ENCODE measurements at places on chromosomes 2 and 18.

GRCh38 chr2:130911482-130911881 is 74.8 kb downstream of the ARHGEF4 start:
- DNase-seq, result no peak

DNA sequence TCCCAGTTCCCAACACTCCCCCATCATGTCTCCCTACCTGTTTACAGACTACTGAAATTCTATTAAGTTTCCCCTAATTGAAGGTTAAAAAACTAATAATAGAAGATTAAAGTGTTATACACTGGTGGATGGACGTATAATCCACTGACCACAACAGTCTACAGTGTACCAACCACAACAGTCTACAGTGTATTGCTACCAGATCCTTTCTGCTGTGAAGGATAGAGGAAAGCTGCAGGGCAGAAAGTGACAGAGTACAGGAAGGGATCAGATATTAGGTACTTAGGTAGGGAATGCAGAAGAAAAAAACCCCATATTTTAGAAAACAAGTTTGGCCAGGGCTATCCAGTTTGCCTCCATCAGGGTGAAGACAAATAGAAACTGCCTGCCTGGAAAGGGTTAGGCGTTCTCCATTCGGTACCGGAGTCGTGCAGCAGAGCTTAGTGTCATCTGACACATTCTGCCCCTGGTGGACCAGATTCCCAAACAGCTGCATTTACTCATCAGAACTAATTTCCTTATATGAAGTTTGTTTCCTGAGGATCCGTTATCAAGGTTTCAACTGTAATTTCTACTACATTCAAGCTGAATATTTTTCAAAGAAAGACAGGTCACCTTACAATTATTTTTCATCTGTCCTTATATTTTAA is 49.9 kb downstream of the KLF7 start:
- DNase-seq, result no peak

- DNase-seq, result no peak
Measured at GRCh38 chr18:54828986-54829385, 709 bp downstream of the RAB27B start.

DNA sequence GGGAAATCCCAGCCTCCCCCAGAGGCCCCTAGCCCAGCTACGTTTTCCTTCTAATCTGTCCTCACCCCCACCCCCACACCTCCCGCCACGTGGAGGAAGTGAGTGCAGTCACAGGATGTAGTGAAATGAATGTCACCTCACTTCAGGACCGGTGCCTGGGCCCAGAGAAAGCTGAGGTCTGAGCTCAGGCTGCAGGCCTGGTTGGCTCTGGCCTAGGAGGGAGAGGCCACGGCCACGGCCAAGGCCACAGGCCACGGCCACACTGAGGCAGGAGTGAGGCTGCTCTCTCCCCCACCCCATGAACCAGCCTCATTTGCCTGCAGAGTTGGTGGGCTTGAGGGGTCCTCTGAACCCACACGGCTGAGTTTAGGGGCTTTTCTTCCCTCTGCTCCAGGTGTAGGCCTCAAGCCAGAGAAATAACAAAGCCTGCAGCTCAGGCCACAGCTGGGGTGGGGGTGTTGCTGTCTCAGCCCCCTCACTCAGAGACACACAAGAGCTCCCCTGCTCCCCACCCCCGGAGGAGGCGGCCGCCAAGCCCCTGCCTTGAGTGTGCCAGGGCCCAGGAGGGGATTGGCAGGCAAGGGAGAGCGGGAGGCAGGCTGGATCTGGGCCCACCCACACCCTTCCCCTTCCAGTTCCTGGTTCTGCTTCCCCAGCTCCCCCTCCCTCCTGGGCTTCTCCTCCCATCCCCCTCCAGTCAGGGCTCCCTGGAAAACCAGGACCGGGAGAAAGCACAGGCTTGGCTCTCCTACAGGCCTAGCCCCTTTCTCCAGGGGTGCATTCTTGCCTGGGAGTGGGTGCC is 27.0 kb downstream of the DNMT3A start:
- no peak for DNase-seq

- DNase-seq, result no peak
Measured at GRCh38 chr2:214450118-214450894, 39.5 kb downstream of the VWC2L start.

DNA sequence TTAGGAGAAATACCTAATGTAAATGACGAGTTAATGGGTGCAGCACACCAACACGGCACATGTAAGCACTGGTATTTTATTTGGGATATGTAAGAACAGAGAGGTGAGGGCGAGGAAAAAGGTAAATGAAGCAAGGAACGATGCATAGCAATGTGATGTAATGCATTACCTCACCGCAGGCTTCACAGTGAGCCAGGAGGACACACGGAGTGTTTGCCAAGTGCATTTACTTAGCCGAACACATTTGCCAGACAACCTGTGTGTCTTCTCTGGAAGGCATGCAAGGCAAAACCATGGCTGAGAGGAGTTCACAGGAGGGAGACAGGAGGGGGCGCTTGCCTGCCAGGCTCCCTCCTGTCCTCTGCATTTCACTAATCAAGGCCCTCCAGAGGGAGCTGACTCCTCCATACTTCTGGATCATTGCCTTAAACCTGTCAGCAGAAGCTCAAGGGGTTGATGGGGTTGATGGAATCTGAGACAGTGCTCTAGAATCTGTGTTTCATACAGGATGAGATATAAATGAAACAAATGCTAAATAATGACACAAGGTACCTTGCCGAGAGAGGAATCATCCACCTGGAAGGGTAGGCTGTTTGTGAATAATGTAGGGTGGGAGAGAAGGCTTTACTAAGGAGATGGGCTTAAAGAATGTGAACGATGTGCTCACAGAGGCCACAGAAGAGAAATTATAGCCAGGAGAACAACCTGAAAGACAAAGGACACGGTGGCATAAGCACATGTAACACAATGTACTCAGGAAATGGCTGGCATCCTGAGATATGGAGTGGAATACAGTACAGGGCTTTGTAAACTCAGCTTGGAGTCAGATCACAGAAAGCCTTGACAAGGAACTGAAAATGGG is 9.1 kb upstream of the TPRKB start:
- DNase-seq, result no peak

GRCh38 chr2:167471332-167471731 is 583.1 kb downstream of the XIRP2 start:
- DNase-seq, result no peak

DNA sequence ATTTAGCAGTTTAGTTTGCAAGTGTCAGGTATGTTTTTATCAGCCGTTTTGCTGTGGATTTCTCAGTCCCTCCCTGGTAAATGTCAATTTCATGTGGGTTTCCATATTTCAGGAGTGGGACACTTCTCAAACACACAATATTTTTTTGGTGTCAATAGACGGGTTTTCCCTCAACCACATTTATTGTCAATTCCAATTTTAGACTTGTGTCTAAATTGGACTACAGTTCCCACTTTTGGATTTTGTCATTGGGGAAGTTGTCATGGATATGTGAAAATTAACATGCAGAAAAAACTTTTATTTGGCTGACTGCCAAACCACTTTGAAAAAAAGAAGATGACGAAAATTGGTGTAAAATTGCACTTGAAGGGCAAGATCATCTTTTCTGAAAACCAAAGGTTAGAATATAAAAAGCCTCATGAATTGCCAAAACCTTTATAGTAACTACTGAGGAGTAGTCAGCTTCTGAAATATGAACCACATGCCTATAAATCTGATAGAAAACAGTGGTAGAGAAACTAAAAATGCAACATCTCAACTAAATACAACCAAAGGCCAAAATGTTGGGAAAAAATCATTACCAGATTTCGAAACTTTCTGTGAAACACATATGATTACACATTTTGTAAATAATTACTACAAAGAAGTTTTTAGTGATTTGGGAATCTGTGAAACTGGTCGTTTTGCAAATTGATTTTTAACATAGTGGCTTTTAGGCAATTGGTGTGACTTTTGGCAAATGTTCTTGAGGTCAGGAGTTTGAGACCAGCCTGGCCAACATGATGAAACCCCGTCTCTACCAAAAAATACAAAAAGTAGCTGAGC is 106.4 kb downstream of the BCL2L11 start:
- no peak for DNase-seq

DNA sequence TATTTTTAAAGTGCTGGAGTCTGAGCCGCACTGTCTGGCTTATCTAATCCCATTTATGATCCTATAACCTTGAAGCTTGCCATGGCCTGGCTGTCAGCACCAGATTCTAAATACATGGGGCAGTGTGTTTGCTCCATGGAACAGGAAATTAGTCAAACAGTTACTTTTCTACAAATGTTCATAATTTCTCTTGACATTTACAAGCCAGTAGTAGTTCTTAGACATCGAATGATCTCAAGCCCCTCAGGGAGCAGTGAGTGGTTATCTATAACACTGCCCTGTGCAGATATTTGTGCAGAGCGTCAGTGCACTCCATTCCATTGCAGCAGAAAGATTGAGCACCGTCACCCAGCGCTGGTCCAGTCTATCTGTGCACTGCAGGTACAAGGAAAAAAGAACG is 205.2 kb downstream of the AGPS start:
- DNase-seq, result no peak

DNA sequence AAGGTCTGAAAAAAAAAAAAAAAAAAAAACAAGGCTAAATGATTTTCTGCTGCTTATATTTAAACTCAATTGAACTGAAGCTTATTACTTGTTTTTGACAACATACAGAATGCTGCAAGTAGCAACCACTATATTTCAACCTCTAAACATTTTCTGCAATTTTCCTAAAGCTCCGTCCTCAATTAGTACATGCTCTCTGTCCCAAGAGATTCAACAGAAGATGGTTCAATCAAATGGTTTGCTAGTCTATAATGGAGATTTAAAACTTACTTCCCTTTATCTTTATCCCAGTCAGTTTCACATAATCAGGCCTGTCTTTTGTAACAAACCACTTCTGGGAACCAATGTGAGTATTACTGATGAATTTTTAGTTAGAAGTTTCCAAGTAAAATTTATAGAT is 485.1 kb upstream of the CDH7 start:
- DNase-seq, result no peak

- DNase-seq, result no peak
Measured at GRCh38 chr2:160331258-160332025, 131.4 kb upstream of the ITGB6 start.
